NAMALWA (cell line): ENCODE measurements at places on chromosomes 2 and 18.

DNA sequence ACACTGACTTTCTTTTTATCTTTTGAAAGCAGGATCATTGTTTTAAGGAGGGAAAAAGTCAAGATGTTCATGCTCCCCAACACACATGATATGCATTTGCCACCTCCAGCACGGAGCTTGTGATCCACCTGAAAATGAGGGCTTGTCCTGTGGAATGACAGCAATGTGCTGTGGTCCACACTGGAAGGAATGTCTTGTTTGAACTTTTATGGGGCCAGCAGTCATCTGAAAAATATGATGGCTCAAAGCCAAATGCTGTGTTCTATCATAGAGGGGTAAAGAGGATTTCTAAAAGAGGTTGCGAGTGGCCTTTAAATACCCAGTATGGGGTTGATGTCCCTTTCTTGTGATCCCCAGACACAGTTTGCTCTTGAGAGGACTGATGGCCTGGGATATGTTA lies 226.5 kb upstream of the SPRED2 start:
- DNase-seq: no peak

- no peak for DNase-seq
These were observed 483.9 kb upstream of the DDX18 start for GRCh38 chr2:117330641-117331040.

DNA sequence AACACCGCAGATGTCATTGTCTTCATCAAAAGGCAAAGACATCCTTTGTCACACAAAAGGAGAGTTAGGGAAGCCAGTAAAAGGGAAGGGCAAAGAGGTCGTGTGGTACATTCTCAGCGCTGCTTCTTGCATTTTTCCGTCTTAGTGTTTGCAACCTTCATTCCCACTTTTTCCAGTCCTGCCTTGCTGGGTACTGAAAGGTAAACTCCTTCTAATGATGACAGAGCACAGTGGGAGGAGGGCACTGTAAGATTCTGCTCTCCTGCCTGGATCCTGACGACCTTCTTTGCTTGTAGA lies 424.3 kb upstream of the MEX3C start:
- no peak for DNase-seq

GRCh38 chr2:207484444-207485391 lies 45.0 kb upstream of the CREB1 start:
- peak; percentile 27 for DNase-seq

DNA sequence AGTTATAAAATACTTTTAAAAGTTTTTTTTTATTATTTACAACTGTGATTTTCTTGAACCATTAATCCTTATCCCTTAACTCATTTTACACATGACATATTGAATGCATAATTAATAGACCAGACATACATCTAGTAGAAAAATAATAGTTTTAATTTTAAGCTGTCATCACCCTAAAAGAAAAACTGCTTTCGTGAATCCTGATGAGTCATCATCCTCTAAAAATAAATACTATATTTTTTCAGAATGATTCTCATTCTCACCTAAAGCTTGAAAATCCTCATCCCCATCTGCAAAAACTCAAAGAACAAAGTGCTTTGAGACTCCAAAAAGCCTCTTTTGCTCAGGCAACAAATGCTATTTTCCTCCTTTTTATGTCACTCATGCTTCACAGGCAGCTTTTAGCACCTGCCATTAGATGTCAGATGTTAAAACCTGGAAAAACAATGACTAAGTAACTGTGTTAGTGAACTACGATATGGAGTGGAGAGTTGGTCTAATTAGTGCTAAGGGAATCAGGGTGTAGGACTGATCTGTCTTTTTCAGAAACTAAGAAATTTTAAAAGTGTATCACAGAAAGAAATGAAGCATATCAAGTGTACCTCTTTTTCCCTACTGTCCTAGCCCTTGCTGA lies 297.6 kb downstream of the TMX3 start:
- no peak for DNase-seq

DNA sequence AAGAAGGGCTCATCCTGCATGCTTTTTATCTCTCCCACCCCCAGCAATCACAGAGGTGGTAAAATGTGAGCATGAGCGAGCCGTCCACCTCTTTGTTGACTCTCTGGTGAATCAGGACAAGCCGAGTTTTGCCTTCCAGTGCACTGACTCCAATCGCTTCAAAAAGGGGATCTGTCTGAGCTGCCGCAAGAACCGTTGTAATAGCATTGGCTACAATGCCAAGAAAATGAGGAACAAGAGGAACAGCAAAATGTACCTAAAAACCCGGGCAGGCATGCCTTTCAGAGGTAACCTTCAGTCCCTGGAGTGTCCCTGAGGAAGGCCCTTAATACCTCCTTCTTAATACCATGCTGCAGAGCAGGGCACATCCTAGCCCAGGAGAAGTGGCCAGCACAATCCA lies 19.5 kb downstream of the LIPG start:
- no peak for DNase-seq

DNA sequence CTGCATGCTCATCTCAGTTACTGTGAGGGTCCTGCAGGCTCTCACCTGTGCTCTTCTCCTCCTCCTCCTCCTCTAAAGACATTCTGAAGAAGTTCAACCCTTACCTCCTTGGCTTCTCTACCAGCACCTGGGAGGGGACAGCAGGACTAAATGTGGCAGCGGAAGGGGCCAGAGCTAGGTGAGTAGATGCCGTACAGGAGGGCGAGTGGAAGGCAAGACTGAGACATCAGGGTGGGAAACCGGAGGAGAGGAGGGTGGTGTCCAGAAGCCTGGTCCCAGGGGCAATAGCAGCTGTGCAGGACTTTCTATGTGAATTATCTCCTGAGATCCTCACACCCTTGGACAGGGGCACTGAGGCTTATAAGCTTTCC lies 124.9 kb downstream of the PLB1 start:
- DNase-seq: no peak

DNA sequence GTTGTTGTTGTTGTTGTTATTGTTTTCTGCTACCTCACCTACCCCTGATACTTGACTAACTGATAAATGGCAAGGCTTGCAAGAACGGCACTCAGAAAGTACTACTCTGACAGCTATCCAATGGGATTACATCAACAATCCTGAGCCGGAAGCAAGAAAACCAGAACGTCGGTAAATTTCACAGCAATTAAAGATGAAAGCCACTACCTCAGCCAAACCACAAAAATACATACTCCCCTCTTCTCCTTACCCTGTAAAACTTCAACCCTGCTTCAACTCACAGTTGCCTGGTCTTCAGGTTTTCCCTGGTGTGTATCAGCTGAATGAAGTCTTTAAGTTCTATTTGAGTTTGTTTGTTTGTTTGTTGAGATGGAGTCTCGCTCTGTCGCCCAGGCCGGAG lies 293.7 kb upstream of the RND3 start:
- DNase-seq: no peak

DNA sequence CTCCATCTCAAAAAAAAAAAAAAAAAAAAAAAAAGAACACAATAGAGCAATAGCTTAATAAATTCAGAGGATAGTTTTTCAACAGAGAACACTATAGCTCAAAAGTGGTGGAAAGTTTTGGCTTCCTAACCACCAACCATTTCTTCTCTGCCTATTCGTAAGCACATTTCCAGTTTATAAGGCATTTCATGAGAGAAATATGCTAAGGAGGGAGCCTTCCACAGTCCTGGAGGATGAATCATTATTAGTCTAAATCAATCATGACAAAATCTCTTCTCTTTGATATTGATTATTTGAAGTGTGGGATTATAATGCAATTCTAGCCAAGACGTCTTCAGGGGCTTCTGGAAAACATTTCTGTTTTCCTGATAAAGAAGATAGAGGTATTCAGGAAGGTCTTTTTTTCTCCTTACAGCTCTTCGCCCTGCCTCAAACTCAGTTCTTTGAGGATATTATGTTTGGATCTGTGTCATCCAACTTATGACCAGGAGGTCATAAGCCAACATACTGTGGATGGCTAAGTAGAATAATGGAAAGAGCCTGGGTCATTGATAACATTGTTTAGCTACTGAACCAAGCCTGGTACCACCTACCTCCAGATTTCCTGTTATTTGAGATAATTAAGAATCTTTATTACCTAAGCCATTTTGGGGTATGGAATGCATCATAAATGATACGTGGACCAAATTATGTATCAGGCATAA lies 207.3 kb downstream of the TRIB2 start:
- no peak for DNase-seq

DNA sequence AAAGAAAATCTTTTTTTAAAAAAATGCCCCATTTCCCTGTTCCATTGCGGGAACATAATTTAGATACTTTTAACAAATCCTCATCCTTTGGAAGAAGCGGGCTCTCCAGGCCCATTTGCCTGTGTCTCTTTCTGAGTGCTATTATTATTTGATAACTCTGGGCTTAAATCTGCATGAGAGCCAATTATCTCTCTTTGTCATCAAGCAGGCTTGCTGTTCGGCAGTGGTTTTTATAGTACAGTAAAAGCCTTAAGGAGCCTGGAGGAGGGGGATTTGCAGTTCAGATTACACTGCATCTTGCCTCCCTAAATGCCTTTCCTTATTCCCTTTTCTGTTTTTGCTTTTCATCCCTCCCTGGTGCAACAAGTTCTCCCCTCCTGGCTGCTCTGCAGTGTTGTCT lies 50.6 kb downstream of the CELF4 start:
- DNase-seq: no peak

- DNase-seq: no peak
These were observed 289.1 kb downstream of the ZNF516 start for GRCh38 chr18:76205906-76206305.

DNA sequence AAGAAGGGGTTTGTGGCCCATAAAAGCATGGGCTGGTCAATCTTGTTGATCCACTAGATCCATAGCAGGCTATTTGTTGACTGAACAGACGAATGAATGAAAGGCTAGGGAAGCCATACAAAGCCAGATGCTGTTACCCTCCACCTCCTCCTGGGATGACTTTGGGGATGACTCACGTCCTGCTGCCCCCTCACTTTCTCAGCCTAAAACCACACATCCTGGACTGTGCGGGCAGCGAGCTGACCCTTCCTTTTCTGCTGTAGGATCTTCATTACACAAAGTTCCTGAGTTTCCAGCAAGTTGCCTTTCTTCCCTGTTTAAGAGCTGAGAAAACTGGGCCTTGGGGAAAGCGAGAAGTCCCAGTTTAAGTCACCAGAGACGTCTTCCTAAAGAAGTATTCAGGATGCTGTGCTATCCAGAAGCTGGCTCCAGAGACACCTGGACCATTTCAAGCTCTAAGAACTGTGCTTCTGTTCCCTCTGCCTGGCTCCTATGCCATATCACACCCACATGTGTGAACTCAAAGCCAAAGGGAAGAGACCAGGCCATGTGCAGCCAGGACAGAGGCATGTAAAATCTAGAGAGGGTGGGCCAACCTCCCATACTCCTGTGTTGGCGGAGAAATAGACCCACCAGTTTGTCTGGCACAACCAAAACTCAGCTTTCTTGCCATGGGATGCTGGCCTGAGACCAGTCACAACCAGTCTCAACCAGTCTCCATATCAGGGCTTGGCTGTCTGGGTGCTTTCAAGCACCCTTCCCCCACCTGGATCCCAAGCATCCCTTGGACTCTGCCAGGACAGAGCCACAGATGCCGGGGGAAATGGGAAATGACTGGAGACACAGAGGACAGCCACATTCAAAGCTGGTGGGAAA lies 4.7 kb upstream of the SLC20A1 start:
- no peak for DNase-seq

DNA sequence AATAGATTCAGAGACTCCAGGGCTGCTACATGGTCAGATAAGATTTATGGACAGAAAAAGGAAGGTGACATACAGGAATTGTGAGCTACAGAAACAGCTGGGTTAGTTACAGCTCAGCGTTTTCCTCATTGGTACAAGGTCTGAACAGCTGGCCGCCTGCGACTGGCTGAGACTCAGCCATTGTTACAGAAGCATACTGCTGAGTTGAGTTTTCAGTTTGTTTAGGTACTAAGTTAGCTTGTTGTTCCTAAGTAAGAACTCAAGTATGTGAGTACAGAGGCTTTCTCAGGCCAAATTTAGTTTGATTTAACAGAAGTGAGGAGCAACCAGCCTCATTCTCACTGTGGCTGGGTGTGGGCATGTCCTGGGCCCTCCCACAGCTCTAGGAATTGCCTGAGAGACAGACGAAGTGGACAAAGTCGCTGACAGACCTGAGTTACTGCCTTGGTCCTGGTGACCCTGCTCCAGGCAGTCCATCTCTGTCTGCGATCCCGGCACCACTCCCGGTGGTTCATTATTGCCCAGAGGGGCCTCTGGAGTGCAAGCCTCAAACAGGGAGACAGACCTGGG lies 27.8 kb upstream of the RHOB start:
- no peak for DNase-seq

- no peak for DNase-seq
These were observed 27.3 kb downstream of the CYB5A start for GRCh38 chr18:74264303-74265020.

DNA sequence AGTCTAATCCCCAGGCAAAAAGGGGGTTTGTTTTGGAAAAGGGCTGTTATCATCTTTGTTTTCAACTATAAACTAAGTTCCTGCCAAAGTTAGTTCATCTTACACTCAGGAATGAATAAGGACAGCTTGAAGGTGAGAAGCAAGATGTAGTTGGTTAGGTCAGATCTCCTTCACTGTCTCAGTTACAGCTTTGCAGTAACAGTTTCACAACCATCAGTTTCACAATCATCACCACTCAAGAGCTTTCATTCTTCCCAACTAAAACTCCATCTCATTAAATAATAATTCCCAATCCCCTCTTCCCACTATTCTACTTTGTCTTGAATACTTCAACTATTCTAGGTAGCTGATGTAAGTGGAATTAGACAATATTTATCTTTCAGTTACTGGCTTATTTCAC lies 200.9 kb downstream of the NYAP2 start:
- DNase-seq: no peak

GRCh38 chr2:30367232-30368070 lies 79.6 kb upstream of the LCLAT1 start:
- DNase-seq: no peak

- DNase-seq: no peak
These were observed 387.0 kb downstream of the MTX2 start for GRCh38 chr2:176656038-176656775.

DNA sequence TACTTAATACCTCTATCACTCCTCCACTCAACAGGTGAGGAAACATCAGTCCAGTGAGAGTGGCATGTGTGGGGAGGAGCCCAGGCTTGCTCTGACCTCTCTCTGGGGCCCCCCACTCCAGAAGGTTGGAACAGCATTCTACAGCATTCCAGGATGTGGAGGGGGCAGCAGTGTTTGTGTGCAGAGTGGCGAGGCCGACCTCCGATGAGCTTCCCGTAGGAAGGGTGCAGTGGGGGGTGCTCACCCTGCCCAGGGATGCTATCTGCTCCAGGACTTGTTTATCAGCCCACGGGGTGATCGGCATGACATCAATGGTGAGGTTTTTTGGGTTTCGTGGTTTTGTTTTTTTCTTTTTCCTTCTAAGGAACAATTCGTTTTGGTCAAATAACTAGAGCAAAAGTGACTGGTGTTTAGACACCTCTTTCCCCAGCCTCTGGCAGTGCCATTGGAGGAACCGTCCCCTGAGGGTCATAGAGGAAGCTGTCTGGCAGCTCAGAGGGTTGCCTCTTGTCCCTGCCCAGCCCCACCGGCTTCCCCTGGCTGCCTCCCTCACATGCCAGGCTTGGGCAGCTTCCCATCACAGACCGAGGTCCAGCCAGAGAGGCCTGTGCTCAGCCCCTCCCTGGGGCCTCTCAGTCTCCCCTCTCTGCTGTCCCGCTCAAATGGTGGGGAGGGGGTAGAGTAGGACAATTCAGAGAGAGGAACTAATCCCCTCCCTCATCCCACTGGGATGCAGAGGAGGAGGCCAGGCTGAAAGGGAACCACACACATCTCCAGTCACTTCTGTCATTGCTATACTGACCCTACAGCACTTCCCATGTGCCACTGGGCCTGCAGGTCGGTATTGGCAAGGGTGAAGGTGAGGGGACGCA lies 96.5 kb downstream of the ZFP36L2 start:
- no peak for DNase-seq

GRCh38 chr2:238418196-238418998 lies 8.3 kb upstream of the ASB1 start:
- DNase-seq: no peak
